ENCODE measurements at places on chromosomes 12 and 14.

GRCh38 chr12:21757735-21758134, 16.8 kb downstream of the KCNJ8 start:
- no peak for DNase-seq

DNA sequence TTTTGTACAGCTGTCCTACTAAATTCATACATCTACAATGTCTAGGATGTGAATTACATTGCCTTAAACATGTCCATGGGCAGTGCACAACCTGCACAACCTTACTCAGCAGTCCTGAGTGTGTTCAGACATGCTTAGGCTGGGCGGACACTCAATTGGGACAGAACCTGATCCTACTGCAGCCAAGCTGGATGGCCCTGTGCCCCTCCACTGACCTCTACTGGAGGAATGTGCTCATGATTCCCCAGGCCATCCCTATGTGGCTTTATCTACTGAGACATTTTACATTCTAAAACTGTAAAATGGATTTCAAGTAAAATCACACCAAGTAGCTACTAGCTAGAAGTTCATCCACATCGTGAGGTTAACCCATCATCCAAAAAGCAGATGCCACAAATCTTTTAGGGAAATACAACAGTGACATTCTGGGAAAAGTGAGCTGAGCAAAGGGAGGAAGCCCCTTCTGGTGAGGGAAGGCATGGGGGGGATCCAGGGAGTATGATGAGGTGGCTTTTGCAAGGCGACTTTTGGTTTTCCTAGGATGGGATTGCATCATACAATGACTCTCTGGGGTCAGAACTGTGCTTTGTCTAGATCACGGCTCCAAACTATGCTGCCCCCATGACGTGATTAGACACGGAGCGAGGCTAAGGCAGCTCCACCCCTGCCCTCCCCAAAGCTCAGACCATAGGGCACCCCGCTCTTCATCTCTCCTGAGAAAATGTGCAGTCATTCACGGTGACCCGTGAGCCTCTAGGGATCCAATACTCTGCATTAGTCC, 911.7 kb upstream of the TMEM132C start:
- DNase-seq, result no peak

- no peak for DNase-seq
These were observed 5.8 kb upstream of the DICER1 start for GRCh38 chr14:95163132-95163531.

DNA sequence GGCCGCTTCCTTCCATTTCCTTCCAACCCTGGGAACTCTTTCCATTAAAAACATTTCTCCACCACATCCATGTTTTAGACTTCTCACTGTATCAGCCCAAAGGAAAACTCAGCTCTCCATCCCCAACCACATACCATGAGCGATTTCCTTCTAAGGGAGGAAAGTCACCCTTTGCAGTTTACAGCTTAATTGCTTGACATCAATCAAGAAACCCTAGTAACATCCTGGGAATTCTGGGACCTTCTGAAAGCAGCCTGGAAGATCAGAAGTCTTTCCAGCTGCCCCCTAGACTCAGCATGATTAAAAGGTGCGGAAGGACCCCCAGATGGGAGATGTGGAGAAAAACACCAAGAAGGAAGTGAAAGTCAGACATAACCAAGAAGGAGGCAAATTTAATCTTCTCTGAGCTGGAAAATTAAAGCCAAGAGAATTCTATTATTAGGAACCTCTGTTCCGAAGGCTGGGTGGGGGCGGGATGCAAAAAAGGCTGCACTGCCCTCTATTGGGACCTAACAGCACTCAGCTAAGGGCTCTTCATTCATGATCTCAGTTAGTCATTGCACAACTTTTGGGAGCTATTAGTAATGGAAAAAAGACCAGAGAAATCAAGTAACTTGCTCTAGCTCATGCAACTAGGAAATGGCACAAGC, 73.3 kb upstream of the PLXNC1 start:
- DNase-seq, result no peak

GRCh38 chr12:9669534-9669933, at the start of gene CLEC2D:
Gene CLEC2D (plus strand): TSS chr12:9669713. CDS start chr12:9669735, 22 bp downstream.
- no peak for DNase-seq

- no peak for DNase-seq
These were observed 26.7 kb downstream of the CSRP2 start for GRCh38 chr12:76852106-76852505.

DNA sequence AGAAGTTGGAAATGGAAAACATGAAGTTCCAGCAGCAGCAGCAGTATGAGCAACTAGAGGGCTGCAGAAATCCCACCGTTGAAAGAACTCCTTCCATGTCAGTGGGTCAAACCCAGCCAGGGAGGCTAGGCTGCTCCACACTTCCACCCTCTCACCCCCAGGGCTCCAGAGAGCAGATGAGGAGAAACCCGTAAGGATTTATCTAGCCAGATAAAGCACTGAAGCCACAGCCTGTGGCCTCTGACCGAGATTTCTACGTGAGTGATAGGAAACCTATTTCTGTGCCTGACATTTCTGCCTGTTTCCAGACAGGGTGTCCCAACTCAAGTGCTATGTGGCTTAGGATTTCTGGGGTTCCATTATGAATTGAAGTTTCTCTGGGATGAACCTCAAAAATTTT, 100.0 kb upstream of the EEA1 start:
- DNase-seq, result no peak

DNA sequence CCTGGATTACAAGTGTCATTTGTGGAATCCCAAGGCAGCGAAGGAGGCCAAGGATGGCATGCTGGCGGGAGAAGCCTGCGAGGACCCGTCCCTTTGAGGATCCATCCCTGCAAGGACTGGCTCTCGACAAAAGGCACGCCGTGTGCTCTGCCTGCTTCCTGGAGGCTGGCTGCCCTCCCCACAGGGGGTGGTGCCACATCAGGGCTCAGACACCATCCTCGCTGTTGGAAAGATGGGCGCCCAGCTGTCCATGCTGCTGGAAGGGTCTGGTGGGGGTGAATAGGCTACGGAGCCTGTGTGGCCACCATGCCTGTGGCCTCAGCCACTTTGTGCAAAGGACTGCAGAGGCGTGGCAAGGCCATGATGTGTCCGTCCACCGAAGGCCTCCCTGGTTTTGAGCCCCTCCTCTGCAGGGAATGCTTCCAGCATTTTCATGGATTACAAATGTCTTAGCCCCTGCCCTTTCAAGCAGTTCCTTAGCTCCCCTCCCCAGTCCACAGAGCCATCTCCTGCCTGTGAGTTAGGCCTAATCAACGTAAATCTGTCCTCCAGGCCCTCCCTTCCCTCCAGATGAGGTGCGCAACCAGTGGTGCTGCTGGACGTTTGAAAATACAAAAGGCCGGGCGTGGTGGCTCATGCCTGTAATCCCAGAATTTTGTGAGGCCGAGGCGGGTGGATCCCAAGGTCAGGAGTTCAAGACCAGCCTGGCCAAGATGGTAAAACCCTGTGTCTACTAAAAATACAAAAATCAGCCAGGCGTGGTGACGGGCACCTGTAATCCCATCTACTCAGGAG, 22.1 kb downstream of the ZBTB42 start:
- DNase-seq, result no peak
